Activated naive CD4-positive, alpha-beta T cell treated with anti-CD3 and anti-CD28 coated beads, Interleukin-2, amount 50 U/mL, for 72 hours (primary cell): ENCODE measurements at places on chromosomes 6 and 20. TPM values are rescaled to one million over a fixed set of nuclear protein-coding genes. Genes with fewer than 3 reads are reported as not detected.

DNA sequence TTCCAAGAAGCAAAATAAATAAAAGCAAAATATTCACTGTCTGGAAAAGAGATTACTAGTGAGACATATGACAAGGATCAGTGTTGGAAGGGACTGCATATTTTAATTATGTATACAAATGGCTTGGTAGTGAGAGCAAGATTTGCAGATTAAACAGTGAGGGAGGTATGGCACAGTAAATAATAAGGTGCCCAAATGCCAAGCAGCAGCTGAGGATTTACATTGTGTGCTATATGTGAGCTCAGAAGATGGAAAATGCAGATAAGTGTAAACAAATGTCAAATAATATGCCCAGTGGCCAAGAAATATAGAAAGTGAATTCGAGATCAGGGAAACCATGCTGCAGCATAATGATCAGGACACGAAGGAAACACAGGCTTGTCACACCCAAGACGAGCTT is 173.8 kb upstream of the NRSN1 start:
- no peak for DNase-seq

- DNase-seq: no peak
Observed at GRCh38 chr6:142566628-142567396, 265.0 kb downstream of the ADGRG6 start.

IMPG1 gene
- total RNA-seq: not detected

CLVS2 gene
- not detected for total RNA-seq

DNA sequence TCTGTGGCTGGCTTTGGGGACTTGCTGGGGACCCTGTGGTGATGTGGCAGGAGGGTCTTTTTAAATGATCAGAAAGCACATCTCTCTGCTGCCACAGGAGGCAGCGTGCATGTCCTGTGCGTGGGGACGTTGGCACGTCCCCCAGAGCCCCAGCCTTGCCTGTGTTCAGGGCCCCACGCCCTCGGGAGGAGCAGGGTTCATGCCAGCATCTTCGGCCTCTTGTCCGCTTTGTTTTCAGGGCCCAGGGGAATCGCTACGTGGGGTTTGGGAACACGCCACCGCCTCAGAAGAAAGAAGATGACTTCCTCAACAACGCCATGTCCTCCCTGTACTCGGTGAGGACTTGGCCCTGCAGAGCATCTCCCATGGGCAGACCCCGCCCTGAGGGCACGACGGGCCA is 6.0 kb downstream of the ARFGAP1 start:
- DNase-seq: no peak

COX4I2 gene
- total RNA-seq: not detected

PEX6 gene
- 7.9 TPM for total RNA-seq

ATF6B gene
- total RNA-seq: 101 TPM

DNA sequence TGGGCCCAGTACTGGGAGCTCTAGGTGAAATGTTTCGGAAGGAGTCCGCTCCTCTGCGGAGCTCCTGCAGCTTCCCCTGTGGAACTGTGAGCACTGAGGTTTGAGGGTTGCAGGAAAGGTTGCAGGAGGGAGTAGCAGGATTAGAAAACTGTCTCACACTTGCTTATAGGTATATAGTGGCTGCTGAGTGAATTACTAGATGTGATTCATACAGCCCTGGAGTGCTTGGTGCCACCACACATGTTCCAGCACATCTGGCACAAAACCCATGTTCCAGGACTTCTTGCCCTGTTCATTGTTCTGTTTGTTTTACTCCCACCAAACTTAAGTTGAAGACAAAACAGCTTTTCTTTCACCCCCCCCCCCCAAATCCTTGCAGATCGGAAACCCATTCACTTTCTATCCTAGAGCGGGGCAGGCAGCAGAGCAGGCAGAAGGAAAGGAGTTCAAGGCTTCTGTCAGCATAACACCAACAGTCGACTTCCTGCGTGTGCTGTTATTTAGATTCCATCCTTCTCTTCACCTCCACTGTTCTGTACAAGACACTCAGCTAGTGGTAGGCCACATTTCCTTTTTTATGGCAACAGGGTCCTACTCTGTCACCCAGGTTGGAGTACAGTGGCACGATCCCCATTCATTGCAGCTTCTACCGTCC is 669 bp upstream of the PEX6 start:
- DNase-seq: no peak

DNA sequence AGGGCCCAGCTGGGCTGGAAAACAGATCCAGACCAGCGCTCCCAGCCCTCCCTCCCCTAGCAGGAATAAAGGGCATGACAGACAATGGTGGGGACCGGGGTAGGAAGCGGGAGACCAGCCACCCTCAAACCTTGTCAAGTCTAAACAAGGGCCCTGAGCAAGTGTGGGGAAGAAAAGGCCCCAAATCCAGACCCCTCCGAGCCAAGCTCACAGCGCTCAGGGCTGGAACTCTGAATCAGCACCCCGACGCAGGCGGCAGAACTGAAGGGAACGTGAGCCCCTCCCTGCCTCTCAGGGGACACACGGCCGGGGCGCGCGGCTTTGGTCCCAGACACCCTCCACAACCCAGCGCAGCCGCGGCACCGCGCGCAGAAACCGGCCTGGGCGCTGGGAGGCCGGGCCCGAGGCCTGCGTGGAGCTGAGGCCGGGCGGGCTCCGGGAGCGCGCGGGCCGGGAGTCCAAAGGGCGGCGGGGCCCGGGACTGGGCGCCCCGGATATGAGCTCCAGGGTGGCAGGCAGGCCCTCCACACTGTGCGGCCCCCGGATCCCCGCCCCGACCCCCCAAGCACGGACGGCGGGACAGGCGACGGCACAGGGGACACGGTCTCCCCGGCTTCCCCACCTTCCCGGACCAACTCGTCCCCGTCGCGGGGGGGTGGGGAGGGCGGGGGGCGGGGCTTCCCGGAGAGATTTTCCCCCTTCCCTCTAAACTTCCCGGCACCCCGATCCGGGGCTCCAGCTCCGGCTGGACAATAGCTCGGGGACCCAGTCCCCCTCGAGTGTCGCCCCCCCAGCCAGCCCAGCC is 641 bp downstream of the TEAD3 start:
- DNase-seq: no peak

CALHM5 gene
- total RNA-seq: not detected

GRCh38 chr6:11667876-11668275 is 110.7 kb downstream of the ADTRP start:
- no peak for DNase-seq

BLOC1S5 gene
- 25.8 TPM for total RNA-seq

NKAIN2 gene
- not detected for total RNA-seq

GRCh38 chr20:23257848-23258746 is 92.5 kb upstream of the NXT1 start:
- no peak for DNase-seq

SLA2 gene
- total RNA-seq: 33.7 TPM

ACAT2 gene
- 113 TPM for total RNA-seq

GRCh38 chr20:22315771-22316170 is 268.6 kb downstream of the FOXA2 start:
- no peak for DNase-seq

GRCh38 chr6:124854338-124854922 is 107.8 kb upstream of the RNF217 start:
- no peak for DNase-seq

DNA sequence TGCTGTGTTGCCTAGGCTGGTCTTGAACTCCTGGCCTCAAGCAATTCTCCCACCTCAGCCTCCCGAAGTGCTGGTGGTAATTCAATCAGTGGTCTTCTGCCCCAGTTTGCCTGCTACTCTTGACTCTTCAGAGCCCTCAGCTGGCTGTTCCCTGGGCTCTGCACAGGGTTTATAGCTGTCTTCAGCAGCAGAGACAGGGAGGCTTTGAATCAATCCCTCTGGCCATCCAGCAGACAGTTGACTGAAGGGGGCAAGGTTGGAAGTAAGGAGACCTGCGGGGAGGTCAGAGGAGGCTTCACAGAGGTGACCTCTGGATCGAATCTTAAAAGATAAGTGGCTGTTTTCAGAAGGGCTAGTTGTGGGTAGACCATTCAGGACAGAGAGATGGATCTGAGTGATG is 26.0 kb upstream of the KIF3B start:
- DNase-seq: no peak

YIPF3 gene
- total RNA-seq: 49.1 TPM

ABHD12 gene
- total RNA-seq: 13.8 TPM

GRCh38 chr20:11429889-11430519 is 487.7 kb upstream of the BTBD3 start:
- no peak for DNase-seq

- no peak for DNase-seq
Observed at GRCh38 chr6:93447874-93448273, 28.5 kb upstream of the EPHA7 start.

DNA sequence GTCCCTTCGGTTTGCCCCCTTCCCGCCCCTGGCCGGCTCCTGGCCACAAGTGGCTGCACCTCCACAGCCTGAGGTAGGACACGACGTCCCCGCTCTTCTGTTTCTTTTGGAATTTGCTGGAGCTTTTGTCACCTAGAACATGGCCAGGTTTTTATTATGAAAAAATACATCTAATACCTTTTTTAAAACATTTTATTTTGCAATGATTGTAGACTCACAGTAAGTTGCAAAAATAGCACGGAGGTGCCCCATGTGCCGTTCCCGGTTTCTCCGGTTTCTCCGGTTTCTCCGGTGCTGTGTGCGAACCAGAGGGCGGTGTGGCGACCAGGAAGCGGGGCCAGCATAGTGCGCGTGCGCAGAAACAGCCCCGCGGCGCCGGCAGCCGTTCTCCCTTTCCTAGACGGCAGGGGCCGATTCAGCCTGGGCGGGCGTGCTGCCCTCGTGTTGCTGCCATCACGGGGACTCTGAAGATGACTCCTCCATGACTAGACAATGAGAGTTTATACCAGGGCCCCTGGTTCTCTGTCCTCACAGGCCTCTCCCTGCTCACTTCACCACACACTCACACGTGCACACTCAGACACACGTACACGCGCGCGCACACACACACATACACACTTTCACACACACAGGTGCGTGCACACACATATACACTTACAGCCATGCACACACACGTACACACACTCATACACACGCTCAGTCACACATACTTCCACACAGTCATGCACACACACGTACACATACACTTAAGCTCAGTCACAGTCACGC is 102.1 kb downstream of the TMEM242 start:
- peak; percentile 88 for DNase-seq

PNLDC1 gene
- 0.80 TPM for total RNA-seq

SCUBE3 gene
- 0.04 TPM for total RNA-seq

BPIFB4 gene
- not detected for total RNA-seq

DNA sequence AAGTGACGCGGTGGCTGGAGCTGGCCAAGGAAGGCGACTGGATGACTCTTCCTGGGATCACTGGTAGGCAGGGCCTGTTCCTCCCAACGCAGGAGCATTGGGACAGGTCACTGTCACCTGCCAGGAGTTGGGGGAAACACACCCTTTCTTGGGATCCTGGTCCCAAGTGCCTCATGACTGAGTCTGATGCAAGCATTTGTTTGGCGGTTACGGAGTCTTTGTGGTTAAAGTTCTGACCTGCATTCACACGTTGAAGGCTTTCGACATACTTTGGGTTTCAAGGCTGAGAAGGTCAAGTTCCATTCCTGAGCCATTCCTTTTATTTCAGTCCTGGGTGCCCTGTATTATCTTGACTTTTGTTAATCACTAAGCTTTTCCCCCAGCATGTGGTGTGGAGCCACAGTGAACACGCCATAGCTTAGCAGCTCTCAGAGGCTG is 6.0 kb downstream of the PNLDC1 start:
- no peak for DNase-seq

- no peak for DNase-seq
Observed at GRCh38 chr6:43869079-43869710, 99.2 kb downstream of the VEGFA start.

WFDC5 gene
- not detected for total RNA-seq
